Activated CD8-positive, alpha-beta memory T cell treated with anti-CD3 and anti-CD28 coated beads for 1 hour (primary cell): ENCODE measurements at places on chromosomes 7 and 10.
A peak's percentile ranks its signal among the peaks of the same experiment; 100 is the strongest.

GRCh38 chr10:26950934-26951333, 90.2 kb upstream of the ABI1 start:
- DNase-seq, result no peak

DNA sequence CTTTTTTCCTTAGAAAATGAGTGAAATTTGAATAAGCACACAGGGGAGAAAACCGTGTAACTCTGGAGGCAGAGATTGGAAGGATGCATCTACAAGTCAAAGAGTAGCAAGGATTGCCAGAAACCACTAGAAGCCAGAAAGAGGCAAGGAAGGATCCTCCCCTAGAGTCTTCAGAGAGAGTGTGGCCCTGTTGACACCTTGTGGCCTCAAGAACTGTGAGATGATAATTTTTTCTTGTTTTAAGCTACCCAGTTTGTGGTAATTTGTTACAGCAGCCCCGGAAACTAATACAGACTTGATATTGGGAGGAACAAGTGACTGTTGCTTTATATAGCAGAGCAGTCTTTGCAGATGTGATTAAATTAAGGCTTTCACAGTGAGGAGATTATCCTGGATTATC, 3.6 kb upstream of the GIMAP7 start:
- no peak for DNase-seq

GRCh38 chr10:61981460-61981859, 80.0 kb downstream of the ARID5B start:
- no peak for DNase-seq

- no peak for DNase-seq
Measured at GRCh38 chr10:61830072-61830845, 71.2 kb upstream of the ARID5B start.

- no peak for DNase-seq
Measured at GRCh38 chr10:128152741-128153580, 26.7 kb upstream of the MKI67 start.

- DNase-seq, result no peak
Measured at GRCh38 chr10:83108565-83109333, 1030.6 kb upstream of the GHITM start.

DNA sequence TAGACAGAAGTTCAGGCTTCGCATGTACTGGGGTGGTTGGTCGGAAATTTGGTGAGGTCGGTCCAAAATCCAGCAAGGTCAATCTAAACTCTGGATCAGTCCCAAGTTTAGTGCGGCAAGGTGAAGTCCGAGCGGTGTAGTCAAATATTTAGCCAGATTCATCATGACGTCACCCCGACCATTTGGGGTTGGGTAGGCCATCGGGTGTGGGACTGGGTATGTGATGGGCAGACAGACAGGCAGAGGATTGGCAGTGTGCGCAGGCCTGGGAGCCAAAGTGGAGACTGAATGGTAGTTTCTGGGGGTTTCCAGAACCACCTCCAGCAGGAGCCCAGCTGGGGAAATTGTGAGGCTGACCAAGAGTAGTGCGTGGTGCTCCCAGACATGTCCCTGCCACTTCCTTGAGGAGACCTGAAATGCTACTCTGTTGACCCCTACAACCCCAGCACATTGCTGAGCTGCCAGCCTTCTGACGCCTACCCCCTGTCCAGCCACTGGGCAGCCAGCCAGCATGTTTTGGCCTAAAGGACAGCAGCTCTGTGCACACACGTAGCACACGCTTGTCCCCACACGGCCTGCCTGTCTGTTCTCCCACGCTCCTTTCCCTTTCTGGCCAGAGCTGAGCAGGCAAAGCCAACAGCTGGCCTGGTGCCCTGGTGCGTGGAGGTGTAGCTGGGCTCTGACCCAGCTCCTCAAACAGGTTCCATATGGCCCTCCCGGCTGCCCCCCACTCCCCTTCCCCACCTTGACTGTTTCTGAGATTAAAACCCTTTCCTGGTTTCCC, 55.9 kb downstream of the FAM241B start:
- DNase-seq, result no peak

DNA sequence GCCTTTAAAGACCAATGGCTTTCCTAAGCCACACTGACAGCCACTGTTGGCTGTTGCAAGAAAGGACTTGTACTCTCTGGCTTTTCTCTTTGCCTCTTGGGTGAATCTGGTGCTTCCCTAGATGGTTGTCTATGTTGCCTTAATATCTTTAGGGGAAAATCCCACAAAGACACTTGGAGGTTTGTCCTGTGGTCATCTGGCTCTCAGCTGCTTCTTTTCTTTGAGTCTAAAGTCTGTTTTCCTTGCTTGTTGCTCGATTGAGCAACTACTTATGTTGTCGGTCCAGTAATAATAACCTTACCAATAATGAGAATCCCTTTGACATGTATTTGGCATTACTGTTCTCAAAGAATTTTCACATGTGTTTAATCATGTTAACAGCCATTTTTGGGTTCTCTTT, 537.6 kb downstream of the LRMDA start:
- DNase-seq, result no peak

GRCh38 chr10:9545073-9545472, 1472.6 kb upstream of the CELF2 start:
- no peak for DNase-seq

GRCh38 chr7:18177815-18178660, 150.4 kb upstream of the PRPS1L1 start:
- DNase-seq, result no peak

DNA sequence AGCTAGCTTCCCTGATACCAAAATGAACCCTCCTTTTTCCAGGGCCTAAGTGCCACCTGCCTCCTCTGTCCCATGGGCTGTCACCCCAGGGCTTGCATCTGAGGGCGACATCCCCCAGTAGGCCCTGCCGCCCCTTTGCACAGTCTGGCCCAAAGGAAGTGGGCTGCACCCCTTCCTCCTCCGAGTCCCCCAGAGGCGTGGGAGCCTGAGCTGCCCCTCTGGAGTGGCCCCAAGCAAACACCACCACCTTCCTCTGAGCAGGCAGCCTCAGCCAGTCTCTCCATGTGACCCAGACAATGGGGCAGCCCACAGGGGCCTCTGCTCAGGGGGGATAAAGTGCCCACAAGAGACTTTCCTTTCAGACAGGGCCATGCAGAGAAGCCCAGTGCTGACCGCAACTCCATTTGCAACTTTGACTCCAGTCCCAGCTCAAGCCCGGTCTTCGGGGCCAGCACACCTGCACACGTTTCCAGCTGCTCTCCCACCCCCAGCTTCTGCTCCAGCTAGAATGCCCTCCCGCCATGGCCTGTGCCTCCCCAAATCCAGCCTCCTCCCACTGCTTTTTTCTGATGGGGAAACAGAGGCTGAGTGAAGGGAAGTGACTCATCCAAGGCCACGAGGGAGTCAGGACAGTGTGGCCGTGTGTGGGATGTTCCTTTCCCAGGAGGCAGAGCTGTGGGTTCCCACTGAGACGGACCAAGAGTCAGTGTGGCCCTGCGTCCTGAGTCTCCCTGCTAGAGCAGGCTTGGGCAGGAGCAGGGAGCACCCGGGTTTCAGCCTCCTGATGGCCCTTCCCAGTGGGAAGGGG, 111.9 kb downstream of the ZMIZ1 start:
- DNase-seq, result no peak

DNA sequence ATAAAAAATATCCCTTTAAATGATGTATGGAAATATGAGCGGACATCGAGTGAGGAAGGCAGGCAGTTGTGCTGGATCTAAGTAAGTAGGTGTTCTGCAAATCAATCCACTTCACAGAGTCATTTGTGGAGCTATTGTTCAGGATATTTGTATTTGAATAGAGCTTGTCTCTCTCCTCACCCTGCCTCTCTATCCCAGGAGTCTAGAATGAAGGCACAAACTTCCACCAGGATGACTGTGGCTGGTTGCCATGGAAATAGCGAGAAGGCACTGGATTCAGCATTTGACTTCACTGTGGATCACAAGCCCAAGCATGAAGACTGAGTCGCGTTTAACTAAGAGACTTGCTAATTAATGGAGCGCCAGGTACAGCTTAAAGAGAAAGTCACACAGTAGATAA, 53.2 kb downstream of the NPY start:
- no peak for DNase-seq

DNA sequence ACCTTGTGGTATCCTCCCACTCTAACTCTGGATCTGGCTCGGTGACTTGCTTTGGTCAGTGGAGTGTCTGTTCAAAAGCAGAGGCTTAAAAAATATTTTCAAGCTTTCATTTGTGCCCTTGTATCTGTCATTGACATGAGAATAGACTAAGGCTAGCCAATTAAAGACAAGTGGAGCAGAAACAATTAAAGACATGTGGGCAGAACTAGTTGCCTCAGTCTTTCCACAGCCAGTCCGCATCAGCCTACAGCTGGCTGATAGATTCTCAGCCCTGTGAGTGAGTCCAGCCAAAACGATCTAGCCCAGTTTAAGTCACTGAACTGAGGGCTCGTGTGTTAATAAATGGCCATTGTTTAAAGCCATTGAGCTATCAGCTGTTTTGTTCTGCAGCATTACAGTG, 185.2 kb upstream of the DGKB start:
- DNase-seq, result no peak

GRCh38 chr7:31055471-31055870, 3.4 kb downstream of the ADCYAP1R1 start:
- DNase-seq, result no peak

DNA sequence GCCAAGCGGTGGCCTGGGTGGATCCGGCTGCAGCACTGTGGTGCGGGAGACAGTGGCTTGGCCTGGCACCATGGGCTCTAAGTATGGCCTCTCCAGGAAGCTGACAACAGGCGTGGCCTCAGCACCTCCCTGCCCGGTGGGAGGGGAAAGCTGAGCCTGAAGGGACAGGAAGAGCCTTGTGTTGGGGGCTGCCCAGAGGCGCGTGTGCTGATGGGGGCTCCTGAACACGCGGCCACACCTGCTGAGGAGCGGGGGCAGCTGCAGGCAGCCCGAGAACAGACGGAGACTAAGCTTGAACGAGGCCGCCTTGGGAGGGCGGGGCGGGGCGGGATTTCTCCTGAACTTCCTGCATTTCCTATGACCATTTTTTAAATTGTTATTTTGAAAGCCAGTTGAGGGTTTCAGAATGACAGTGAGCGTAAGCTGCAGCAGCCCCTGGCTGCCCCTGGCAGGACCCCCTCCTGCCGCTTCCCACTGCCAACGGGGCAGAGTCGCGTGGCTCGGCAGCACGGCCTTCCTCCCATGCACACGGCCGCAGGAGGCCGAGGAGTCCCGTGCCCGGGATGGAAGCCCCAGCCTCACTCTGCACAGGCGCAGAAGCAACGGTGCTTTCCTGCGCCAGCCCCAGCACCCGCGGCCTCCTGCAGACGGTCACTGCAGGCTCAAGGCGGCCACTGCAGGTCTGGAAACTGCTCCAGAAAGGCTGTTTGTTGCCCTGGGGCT, 43.2 kb downstream of the DPYSL4 start:
- no peak for DNase-seq

- no peak for DNase-seq
Measured at GRCh38 chr10:114714281-114714741, 56.2 kb upstream of the ABLIM1 start.

GRCh38 chr10:47024399-47025252, 113.4 kb downstream of the PTPN20 start:
- DNase-seq, result peak; percentile 27

DNA sequence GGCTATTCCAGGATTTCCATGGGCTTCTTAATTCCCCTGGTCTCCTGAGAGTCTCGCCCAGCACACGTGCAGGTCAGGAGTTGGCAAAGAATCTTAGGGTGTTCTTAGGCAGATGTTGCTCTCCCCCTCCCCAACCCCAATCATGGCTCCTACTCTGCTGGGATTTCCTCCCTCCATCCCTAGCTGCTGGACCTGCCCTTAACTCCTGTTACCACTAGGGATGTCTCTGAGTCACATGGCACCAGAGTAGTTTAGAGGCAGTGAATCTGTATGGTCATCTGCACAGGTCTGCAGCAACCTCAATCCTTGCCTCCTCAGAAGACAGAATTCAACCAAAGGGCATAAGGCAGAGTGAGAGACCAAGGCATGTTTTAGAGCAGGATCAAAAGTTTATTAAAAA, 51.8 kb upstream of the CHST3 start:
- DNase-seq, result no peak

GRCh38 chr7:85535974-85536729, 349.3 kb upstream of the SEMA3D start:
- DNase-seq, result no peak

DNA sequence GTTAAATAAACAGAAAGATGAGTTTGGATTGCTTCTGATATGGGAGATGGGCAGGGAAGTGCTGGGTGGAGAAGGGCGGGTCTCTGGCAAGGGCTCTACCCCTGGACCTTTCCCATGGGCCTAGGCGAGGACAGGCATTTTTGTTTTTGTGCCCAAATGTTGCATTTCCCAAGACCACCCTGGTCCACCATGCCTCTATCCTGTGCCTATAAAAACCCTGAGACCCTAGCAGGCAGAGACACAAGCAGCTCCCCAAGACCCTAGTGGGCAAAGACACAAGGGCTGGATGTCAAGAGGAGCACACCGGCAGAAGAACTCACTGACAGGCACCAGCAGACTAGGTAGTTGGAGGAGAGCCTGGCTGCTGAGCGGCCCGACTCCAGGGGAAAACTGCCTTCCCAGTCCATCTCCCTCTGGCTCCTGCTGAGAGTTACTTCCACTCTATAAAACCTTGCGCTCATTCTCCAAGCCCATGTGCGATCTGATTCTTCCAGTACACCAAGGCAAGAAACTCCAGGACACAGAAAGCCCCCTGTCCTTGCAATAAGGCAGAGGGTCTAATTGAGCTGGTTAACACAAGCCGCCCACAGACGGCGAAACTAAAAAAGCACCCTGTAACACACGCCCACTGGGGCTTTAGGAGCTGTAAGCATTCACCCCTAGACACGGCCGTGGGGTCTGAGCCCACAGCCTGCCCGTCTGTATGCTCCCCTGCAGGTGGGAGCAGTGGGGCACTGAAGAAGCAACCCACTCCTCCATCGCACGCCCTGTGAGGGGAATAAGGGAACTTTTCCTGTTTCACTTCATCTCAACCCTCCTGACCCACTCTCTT, 291.4 kb downstream of the PTPRN2 start:
- no peak for DNase-seq

GRCh38 chr7:5679813-5680473, 101.5 kb downstream of the RNF216 start:
- no peak for DNase-seq

- no peak for DNase-seq
Measured at GRCh38 chr10:31320550-31321211, 1.7 kb downstream of the ZEB1 start.

- no peak for DNase-seq
Measured at GRCh38 chr7:158239290-158239981, 348.2 kb downstream of the PTPRN2 start.

DNA sequence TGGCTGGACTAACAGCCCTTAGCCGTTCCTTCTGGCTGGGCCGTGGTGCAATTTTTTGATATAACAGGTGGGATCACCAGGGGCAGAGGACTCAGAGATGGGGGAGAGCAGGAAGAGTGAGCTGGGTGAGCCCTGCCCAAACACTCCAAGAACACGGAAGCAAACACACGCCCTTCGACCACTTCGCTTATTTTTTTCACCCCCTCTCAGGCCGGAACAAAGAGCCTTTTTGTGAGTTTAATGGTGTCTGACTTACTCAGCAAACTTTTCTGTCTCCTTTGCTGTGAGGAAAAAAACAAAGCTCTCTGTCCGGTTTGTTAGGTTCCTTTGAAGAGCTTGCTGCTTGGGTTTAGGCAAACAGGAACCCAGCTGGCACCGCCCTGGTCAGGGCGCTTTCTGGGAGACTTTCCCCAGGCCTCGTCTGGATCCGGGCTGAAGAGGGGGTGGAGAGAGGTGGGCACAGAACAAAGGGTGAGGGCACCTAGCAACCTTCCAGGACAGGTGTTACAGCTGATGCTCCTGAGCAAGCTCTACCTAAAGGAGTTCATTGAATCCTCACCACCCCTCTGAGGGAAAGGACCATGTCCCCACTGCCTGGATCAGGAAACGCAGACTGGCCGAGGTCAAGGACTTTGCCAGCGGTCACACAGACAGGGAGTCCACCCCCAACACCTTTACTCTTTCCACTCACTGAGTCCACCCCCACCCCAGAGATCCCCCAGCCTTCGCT, 23.3 kb downstream of the CALML3 start:
- no peak for DNase-seq
